ENCODE measurements at places on chromosomes 16 and 17.

GRCh38 chr16:19613834-19614233 is 58.3 kb downstream of the VPS35L start:
- DNase-seq: no peak

GRCh38 chr16:725463-726187 is 618 bp downstream of the CCDC78 start:
- no peak for DNase-seq

GRCh38 chr16:66681676-66682075 is 14.9 kb downstream of the CMTM4 start:
- DNase-seq: no peak

- DNase-seq: no peak
These were observed 26.8 kb upstream of the ZNF629 start for GRCh38 chr16:30813821-30814189.

DNA sequence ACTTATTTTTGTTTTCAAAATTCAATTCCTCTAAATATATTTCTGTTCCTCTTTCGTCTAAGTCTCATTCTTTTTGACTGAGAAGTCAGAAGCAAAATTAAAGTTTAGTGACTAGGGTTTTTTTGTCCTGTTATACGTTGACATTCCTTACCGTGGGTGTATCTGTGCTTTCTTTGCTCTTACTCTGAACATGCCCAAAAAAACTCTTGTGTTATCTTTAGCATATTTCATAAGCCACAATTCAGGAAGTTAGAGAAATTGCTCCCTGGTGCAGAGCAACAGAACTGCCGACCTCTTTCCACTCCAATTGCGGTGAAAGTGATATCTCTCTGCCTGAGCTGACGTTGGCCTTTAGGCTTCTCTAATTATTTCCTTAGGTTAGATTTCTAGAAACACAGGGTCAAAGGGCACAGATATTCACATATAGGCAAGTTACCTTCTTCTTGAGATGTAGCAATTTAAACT is 65.7 kb downstream of the CENPV start:
- no peak for DNase-seq

DNA sequence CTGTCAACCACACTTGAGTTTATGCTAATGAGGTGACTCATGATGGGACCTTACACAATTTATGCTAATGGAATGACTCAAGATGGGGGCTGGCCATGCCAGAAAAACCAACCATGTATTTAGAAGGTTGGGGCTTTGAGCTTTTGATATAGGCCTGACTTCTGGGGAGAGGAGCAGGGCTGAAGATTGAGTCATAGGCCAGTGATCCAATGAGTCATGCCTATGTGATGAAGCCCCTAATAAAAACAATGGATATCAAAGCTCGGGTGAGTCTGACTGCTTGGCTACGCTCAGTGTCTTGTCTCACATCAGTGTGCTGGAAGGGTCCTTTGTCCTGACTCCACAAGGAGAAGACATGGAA is 7.3 kb downstream of the MFSD6L start:
- DNase-seq: no peak

DNA sequence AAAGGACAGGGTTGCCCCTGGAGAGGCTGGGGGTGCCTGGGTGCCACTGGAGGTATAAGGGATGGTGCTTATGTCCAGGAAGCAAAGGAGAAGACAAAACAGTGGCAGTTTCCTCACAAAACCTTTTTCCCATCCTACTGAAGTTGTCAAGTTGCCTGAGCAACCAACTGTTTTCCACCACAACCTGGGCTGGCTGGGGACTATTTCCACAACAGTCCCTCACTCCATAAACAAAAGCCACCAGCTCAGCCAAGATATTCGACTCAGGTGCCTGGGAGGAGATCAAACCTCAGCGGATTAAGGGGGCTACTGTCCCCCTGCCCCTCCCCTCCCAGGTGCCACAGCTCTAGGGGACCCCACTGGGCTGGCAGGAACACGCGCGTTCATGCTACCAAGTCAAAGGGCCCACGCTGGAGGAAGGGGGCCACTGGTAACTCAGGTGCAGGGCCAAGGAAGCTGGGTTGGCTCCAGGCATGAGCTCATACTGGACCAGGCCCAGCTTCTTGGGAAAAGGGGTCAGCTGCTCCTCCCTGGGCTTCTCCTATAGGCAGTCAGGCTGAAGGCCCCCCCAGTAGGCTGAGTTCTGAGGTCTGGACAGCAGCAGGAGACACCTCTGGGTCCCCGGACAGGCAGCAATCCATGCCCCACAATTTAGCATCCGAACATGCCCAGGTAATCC is 45.7 kb upstream of the MRPS23 start:
- DNase-seq: no peak

DNA sequence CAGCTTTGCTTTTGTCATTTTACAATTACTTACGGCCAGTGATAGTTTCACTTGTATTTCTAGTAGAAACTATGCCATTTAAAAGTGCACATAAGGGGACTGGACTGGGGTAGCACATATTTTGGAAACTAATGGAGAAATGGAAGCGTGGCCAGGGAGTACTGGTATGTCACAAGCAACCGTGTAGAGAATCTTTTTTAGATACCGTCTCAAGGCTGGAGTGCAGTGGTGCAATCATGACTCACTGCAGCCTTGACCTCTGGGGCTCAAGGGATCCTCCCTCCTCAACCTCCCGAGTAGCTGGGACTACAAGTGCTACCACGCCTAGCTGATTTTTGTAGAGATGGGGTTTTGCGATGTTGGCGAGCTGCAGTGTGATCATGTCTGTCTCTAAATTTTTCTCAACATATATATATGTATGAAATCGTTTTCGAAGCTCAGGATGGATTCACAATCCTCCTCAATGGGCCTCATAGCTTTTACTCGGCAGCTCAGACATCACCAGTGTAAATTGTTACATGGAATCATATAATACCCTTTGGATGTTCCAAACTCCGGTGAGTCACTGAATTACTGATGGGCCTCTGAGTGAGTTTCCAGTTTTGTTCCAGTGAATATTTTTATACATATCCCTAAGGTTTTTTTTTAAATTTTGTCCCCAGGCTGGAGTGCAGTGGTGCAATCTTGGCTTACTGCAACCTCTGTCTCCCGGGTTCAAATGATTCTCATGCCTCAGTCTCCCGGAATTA is 51.7 kb downstream of the ZNF778 start:
- DNase-seq: no peak

- DNase-seq: no peak
These were observed 3.0 kb upstream of the CCL2 start for GRCh38 chr17:34252095-34252443.

- DNase-seq: no peak
These were observed 3.2 kb upstream of the UBALD1 start for GRCh38 chr16:4617880-4618279.

DNA sequence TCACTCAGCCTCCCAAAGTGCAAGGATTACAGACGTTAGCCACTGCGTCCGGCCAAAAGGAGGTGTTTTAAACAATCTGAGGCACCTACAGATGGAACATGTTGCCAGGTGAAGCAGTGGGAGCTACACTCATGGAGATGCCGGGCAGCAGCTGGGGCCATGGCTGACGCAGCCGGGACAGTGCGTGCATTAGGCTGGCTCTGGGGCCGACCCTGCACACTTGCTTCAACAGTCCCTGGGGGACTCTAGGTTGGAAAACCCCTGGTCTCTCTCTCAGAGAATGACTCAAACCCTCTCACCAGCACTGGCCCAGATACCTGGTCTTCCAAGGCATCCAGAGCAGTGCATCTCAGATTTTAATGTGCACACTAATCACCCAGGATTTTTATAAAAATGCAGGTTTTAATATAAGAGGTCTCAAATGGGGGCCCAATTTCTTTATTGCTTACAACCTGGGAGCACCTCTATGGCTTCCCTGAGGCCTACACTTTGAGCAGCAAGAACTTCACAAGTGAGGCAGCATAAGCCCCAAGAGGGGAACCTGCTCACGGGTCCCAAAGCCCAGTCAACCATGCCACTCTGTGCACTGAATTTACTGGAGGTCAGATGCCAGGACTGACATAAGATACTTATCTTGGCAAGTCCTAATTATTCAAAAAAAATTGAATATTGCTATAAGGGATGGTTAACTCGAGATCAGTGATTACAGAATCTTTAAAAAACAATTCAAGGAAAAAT is 70.8 kb upstream of the TRAP1 start:
- DNase-seq: no peak

DNA sequence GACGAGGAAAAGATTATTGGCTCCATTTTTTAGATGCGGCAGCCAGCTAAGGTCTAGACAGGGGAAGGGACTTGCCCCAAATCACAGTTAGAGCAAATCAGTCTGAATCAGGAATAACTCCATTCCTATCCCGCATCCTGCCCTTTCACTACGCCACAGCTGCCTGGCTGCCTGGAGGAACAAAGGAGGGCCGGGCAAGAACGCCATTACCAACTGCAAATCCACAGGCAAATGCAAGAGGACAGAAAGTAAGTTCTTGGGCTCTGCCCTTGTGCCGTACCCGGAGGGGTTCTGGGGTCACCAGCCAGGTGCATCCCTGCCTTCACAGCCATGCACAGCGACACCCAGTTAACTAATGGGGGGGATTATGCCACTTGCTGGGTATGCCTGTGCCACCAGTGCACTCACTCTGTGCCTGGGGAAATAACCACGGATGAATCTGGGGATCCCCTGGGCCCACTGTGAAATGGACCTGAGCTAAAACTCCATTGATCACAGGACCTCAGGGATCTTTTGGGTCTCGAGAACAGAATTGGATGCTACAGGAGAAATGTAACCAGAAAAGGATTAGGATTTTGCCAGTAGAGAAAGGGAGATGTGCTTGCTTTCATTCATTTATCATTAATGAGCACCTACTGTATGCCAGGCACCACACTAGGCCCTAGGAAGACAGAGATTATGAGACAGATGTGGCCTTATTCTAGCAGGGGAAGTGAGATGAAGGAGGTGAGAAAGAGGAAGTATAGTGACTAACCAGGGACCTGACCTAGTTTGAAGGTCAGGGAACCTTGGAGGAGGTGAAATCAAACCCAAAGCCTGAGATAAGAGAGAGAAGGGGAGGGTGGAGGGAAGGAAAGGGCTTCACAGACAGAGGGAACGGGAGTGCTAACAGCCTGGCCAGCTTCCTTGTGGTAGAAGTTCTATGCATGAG is 17.7 kb downstream of the BCL7C start:
- DNase-seq: no peak

- peak; percentile 42 for DNase-seq
These were observed 49.0 kb downstream of the BCL7C start for GRCh38 chr16:30844671-30845449.

DNA sequence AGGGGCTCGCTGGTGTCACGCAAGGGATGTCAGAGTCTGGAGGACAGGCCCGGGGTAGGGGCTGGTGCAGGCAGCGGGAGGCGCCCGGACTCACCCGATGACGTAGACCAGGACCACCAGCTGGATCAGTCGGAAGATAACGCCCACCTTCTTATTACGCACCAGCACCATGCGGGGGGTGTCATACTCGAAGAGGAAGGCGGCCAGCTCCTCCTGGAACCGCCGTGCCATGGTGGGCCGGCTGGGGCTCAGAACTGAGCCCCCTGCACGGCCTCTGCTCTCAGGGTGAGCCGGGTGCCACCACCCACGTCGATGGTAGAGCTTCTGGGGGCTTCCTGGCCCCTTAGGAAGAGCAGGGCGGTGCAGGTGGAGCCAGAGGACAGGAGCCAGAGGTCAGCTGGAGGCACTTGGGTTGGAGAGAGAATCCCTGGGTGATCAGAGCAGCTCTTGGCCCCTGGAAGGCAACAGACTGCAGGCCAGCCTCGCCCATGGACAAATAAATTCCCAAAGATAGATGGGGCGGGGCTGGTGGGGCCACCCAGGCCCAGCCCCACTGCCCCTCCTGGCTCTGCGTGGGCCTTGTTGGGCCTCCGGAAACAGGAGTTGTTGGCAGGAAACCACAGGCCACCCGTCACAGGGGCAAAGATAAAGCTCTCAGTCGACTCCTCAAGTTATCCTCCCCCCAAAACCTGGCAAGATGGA is at the start of gene P2RX1:
Gene P2RX1 (minus strand): TSS at position 471 of the 702 bp plus-strand sequence. CDS start 240 bp downstream, at position 231.
- no peak for DNase-seq

GRCh38 chr16:81553080-81553813 is 108.6 kb downstream of the CMIP start:
- DNase-seq: peak; percentile 30

DNA sequence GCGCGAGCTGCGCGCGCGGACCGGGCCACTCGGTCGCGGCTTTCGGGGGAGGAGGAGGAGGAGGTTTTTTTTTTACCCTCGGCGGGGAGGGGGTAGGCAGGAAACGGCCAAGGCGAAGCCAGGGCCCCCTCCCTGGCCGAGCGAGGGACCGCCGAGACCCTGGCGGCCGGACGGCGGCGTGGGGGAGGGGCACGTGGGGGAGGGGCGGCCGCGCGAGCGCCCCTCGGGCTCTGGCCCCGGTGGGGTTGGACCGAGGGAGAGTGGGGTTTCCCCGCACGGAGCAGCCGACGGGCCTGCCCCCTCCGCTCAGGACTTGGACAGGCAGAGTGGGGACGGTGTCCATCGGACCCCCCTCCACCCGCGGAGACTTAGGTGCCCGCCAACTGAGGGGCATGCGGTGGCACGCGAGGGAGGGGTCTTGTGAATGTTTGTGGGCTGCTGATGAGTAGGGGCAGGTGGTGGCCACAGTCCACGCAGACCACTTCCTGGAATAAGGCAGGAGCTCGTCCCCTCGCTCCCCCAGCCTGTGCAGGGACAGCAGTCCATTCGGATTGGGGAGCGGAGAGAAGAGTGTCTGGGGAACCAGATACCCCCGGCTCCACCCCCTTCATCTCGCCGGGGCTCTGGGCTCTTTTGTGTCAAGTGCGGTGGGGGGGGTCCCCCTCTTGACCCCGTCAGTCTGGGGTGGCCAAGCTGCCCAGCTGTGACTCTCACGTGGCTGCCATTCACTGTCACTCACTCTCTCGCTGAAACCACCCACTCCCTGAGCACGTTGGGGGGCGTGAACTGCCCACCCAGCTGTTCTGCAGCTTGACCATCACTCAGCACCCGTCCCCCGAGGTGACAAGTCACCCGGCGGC is 3.0 kb upstream of the CHD3 start:
- no peak for DNase-seq

- DNase-seq: no peak
These were observed 13.1 kb upstream of the CDC42EP4 start for GRCh38 chr17:73324711-73325526.

GRCh38 chr17:17525956-17526355 is 29.8 kb upstream of the RASD1 start:
- no peak for DNase-seq

DNA sequence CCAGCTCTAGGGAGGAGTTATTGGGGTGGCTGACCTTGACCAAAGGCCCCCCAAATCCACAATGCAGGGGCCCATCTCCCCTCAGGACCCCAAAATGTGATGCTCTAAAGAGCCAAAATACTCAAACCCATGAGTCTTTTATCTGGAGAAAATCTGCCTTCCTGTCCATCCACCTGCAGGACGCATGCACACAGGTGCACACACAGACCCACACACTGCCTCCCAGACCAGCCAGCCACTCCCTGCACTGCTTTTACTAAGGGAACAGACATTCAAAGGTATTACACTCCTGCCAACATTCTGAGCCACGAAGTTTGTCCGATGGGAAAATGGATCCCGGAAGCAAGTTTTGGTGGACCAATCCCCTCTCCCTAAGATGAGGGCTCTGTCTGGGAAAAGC is 76.1 kb upstream of the CDH5 start:
- no peak for DNase-seq

- no peak for DNase-seq
These were observed 36.0 kb downstream of the PGS1 start for GRCh38 chr17:78414178-78415162.
